CD4-positive, alpha-beta T cell treated with Interleukin-17A for 4 hours (primary cell): ENCODE measurements at places on chromosomes 16 and 17.
A peak's percentile ranks its signal among the peaks of the same experiment; 100 is the strongest.

DNA sequence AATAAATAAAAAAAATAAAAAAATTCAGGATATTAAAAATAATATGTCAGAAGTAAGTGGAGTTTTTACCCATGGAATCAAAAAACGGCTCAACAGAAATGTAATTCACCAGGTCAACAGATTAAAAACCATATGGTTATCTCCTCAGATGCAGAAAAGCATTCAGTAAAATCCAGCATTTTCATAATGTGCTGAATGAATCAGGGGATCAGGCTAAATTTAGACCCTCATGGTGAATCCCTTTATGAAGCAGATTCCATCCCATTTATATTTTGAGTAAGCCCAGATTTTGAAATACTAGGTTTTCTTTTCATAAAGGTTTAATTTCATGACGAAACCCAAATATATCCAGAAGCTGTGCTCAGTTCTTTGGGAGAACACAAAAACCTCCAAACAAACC, 84.4 kb downstream of the OR1D5 start:
- no peak for DNase-seq

DNA sequence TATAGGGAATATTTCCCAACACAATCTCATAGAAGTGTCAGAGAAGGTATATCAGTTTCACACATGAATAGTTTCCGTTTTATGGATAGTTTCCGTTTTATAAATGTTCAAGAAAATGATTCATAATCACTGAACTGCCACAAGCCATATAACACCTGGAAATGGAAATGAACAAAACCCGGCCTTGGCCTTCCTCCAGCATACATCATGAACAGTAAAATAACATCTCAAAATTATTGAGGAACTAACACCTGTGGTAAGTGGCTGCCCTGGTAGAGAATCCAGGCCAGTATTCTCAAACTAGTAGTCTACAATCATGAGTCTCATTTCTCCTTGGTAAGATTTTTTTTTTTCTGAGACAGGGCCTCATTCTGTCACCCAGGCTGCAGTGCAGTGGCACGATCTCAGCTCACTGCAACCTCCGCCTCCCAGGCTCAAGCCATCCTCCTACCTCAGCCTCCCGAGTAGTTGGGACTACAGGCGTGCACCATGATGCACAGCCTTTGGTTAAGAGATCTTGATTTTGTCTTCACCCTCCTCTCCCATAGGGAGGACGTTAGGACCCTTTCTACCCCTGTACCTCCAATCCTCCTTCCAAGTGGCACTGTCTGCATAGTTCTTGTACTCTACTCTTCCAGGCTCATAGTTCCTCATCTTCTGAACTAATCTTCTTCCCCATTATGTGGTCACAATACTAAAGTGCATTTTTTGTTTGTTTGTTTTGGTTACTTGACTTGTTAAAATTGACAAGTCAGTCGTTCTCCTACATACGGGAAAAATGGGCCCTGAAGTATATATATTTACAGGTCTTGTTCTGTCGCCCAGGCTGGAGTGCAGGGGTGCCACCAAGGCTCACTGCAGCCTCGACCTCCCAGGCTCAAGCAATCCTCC, 15.0 kb upstream of the RGS9 start:
- DNase-seq: no peak

DNA sequence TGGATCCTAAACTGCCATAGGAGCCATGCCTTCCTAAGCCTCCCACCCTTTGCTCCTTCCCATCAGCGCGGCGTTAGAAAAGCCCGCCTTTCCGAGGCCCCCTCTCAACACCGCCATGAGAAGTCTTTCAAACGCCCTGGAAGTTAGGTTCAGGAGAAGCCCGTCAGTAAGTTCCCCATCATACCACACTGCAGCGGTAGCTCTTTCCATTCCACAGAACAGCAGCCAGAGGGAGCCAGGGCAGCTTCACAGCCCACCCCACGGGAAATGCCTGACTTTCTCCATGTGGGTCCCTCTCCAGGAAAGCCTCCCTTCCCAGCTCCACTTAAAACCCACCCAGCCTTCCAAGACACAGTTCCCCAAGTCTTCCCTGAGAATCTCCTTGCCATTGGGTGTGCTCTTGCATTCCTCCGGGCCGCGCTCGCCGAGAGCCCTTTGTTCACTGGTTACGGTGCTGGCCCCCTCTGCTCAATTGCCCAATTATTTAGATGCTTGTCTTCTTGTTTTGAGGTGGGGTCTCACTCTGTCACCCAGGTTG, 28.7 kb downstream of the KIAA0513 start:
- DNase-seq: no peak

GRCh38 chr17:16398270-16399267, 16.8 kb upstream of the TRPV2 start:
- DNase-seq: peak; percentile 34

GRCh38 chr17:69187294-69187693, 41.3 kb downstream of the ABCA10 start:
- DNase-seq: no peak

GRCh38 chr16:70746708-70747424, 54.1 kb downstream of the VAC14 start:
- peak; percentile 18 for DNase-seq

DNA sequence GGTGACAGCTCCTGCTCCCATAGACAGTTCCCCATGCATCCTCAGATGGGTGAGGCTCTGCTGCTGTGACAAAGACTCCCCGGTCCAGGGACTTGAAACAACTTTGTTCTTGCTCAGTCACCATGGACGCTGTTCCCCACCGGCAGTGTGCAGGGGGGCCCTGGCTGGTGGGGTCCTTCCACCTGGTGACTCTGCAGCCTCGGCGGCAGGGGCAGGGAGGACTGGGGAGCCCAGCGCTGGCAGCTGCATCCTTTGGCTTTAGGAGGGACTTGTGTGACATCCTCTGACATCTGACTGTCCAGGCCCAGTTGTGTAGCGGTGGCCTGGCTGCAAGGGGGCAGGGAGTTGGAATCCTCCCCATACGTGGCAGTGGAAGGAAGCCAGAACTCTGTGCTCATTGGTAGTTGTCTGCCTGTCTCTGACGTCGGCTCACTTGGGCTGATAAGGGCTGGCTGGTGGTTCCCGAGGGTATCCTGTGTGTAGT, 107.3 kb downstream of the CMIP start:
- DNase-seq: no peak

- DNase-seq: no peak
These were observed 11.7 kb downstream of the RNF213 start for GRCh38 chr17:80272366-80272765.

- no peak for DNase-seq
These were observed 6.2 kb downstream of the ATP6V0D1 start for GRCh38 chr16:67474551-67475455.

DNA sequence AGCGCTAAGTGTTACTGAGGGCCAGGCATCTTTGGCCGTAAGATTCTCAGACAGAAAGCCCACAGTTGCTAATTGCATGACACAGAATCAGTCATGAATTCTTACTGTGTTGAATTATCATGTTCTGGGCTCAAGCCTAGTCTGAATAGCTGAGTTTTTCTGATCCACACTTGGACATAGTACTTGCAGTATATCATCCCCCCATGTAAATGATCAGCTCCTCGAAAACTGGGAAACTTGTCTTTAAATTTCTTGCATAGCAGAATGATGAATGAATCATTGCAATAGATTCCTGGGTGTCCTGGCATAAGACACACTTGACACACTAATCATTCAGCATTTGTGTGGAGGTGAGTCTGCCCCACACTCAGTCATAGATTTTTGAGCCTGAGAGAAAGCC, 2.2 kb downstream of the MLYCD start:
- DNase-seq: no peak

GRCh38 chr16:86834451-86835035, 256.2 kb downstream of the FOXL1 start:
- no peak for DNase-seq

DNA sequence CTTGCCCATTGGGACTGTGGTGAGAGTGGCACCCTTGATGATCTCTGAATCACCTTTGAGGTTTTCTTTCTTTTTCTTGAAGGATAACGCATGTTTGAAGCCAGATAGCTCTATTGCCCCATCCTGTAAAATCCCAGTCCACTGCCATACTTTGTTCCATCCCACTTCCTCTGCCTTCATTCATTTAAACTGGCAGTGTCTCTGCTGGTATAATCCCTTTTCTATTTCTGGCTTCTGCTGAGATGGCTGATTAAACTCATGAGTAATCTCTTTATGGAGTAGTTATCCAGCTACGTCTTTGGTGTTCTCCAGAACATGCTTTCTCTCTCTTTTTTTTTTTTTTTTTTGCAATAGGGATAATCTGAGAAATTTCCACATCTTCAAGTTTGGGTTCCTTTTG, 656.5 kb upstream of the SALL1 start:
- DNase-seq: no peak

DNA sequence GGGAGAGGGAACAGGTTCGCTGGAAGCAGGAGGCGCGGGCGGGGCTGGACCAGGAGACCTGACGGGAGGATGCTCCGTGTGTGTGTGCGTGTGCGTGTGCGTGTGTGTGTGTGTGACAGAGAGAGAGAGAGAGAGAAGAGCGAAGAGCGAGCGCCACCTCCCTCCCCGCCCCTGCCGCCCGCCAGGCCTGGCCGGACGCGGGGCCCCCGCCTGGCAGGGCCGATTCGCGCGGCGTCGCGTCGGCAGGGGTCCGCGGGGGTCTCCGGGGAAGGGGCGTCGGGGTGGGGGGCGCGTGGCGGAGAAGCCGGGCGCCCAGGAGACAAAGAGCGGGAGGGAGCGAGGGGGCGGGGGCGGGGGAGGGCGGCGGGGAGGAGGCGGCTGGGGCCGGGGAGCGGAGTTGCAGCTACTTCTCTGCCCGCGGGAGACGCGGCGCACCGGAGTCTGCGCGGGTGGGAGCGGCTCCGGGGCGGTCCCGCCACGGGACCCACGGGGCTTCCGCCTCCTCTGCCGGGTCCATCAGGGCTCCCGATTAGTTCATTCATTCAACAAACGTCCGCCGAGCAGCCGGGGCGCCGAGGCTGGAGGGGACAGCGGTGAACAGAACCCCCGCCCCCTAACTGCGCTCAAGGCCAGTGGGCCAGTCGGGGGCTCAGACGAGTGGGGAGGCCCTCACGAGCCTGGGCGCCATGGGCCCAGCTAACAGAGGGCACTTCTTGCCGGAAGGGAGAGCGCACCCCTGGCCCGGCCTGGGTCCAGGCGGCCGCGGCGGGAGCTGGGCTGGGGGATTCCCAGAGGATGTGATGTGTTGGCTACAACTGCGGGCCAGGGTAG, at the start of gene SAMD14:
Gene SAMD14 (minus strand): TSS at position 433 of the 831 bp plus-strand sequence. CDS start 5,201 bp downstream, outside the sequence.
- peak; percentile 66 for DNase-seq

GRCh38 chr17:62627904-62628633, 599 bp downstream of the MRC2 start:
- peak; percentile 51 for DNase-seq

GRCh38 chr16:80766798-80767197, 37.6 kb downstream of the CDYL2 start:
- no peak for DNase-seq

DNA sequence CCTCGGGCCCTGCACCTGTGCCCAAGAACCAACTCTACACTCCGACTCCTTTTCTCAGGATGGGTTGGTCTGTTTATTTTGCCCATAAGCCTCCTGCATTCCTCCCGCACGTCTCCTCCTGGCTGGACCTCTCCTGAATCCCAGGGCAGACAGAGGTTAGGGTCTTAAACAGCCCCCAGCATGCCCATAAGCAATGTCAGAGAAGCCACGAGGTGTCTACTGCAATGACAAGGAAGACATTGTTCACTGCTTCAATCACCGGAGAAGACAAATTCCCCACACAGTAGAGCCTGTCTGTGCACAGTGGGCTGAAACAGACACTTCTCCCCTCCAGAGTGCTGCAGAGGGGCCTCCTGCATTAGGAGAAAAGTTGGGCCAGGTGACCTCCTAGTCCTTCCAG, 230.6 kb upstream of the RPL38 start:
- DNase-seq: no peak

DNA sequence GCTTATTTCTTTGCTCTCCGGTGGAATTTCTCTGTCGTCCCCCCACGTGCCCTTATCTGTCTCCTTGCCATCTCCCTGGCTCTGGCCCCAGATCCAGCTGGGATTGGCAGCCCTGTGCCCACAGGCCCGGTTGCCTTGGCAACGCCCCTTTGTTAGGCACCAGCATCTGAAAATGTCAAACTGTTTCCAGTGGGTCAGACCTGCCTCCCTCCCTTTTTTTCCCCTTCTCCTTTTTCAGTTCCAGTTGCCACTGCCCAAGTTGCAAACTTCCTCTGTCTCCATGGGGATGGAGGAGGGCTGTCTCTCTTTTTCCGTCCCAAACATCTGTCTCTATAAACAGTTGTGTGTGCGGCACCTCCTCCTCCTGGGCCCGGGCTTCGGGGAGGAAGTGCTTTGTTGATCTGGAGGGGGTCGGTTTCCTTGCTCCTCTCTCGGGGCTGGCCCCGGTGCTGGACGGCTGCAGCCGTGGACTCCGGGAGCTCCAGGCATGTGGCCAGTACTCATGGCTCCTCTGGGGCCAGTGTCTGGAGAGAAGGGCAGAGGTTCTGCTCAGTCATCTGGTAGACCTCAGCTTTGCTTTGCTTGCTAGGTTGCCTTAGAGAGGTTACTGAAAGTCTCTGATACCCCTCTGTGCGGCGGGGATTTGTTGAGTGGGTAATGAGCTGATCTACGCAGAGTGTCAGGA, 35.3 kb downstream of the SOCS3 start:
- DNase-seq: peak; percentile 45

DNA sequence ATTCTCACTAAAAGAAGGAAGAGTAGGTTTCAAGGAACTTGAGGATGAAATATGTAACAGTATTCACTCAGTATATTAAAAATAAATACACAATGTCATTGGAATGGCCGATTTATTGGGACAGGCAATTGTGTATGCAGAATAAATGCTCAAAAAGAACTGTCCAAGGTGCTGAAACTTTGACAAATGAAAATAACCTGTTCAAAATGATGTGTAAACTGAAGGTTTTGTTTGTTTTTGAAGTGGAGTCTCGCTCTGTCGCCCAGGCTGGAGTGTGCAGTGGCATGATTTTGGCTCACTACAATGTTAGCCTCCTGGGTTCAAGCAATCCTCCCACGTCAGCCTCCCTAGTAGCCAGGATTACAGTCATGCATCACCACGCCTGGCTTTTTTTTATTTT, 318.7 kb upstream of the RBFOX1 start:
- no peak for DNase-seq

DNA sequence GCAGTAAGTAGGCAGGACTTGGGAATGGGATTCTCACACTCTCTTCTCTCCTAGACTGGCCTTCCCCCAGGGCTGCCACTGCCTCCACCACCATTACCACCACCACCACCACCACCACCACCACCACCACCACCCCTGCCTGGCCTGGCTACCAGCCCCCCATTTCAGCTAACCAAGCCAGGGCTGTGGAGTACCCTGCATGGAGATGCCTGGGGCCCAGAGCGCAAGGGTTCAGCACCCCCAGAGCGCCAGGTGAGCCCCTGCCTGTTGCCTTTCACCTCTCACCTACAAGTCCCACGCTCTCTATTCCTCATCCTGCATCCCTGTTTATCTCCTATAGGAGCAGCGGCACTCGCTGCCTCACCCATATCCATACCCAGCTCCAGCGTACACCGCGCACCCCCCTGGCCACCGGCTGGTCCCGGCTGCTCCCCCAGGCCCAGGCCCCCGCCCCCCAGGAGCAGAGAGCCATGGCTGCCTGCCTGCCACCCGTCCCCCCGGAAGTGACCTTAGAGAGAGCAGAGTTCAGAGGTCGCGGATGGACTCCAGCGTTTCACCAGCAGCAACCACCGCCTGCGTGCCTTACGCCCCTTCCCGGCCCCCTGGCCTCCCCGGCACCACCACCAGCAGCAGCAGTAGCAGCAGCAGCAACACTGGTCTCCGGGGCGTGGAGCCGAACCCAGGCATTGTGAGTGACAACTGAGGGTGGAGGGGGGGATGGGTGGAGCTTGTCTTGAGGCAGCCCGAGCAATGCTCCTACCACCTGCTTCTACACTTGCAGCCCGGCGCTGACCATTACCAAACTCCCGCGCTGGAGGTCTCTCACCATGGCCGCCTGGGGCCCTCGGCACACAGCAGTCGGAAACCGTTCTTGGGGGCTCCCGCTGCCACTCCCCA, 7.9 kb upstream of the TMEM88 start:
- DNase-seq: no peak
